ENCODE measurements at places on chromosomes 7 and 10.

DNA sequence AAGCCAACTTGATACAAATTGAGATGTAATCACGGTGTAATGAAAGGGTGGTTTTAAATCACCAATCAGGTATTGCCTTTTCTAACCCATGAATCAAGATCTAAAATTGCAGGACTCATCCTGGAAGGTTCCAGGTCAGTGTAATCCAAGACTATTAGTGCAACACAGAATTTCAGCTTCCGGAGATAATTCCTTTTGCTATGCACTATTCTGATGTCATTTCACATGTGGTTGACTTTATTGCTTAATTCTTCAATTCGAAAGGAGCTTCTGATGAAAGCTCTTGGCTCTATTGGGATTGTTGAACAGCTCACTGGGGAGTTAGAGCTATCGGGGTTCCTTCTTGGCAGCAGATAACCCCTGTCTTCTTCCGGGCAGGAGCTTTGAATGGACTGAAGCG is 147.4 kb upstream of the INSYN2A start:
- DNase-seq, result no peak

DNA sequence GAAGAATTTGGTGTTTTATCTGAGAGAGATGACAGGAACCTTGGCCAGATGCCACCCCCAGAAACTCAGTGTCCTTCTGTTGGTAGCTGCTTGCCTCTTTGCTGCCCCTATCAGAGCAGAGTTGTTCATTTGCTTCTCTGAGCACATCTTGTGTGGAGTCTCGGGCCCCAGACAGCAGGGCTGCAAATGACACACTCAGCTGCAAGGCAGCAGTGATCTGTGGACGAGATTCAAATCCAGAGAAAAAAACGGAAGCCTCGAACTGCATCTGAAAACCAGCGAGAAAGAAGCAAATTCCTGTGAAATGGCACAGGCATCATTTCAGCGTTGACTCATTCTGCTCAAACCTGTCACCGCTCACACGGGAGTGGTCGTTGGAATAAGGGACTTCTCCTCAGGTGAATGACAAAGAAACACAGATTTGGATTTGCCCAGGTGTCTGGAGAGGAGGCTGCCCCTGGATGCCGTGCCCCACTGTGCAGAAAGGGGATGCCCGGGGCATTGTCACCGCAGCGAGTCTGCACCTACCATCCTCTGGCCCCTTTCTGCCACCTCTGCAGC is 144.7 kb downstream of the PFKFB3 start:
- no peak for DNase-seq

- DNase-seq, result peak; percentile 89
Measured at GRCh38 chr7:28419716-28420115, 7.4 kb downstream of the CREB5 start.

- DNase-seq, result peak; percentile 77
Measured at GRCh38 chr10:99532687-99533495, at the start of gene NKX2-3. NKX2-3 (plus strand) TSS chr10:99532942; CDS start chr10:99533132, 190 bp downstream.

GRCh38 chr10:124092250-124092859 is 1.0 kb downstream of the CHST15 start:
- DNase-seq, result peak; percentile 3

- DNase-seq, result no peak
Measured at GRCh38 chr10:10332786-10333185, 684.9 kb upstream of the CELF2 start.

GRCh38 chr10:28367413-28367812 is 64.5 kb upstream of the MPP7 start:
- no peak for DNase-seq

DNA sequence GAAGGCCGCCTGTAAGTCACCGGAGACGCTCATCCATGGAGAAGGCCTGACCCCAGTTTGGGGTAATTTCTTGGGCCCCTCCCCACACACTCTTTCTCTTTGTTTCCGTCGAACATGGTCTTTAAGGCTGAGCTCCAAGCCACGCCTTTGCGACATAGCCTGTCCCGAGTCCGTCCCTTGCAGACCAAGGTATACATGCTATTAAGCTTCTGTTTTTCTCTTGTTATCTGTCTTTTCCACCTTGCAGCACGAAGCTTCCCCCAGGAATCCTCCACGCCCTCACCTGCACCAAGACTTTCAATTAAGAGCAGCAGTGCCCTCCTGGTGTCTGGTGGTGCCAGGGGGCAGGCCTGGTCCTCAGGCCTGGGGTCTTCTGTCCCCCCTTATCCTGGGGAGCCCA is 4.2 kb upstream of the FAM20C start:
- DNase-seq, result no peak

Data from NCI-H226 (cell line).